ENCODE measurements at places on chromosomes 7 and 10.

DNA sequence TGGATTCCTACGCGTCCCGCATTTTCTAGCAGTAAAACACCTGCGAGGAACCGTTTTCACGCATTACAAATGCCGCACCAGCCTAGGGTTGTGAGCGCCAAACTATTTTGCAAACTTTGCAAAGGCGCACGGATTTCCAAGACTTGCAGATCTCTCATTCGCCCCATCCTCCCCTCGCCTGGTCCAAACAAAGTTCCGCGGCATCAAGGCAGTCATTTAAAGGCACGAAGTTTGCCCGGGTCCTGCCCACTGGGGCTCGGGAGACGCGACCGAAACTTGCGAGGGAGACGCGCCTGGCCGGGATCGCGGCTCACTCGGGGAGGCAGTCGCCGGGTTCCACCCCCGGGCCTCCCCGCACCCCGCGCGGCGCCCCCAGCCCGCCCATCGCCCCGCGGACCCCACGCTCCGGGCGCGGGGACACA, 613 bp downstream of the USP6NL start:
- no peak for DNase-seq

- no peak for DNase-seq
Measured at GRCh38 chr7:78794101-78794500, 659.4 kb downstream of the MAGI2 start.

- DNase-seq = no peak
Measured at GRCh38 chr7:1914743-1915142, 244.7 kb downstream of the ELFN1 start.

GRCh38 chr7:94409200-94409948, 14.7 kb downstream of the COL1A2 start:
- DNase-seq = no peak

GRCh38 chr7:141991140-141991539, 4.5 kb upstream of the MGAM start:
- DNase-seq = no peak

- no peak for DNase-seq
Measured at GRCh38 chr10:4947039-4947634, 16.1 kb upstream of the AKR1C1 start.

- no peak for DNase-seq
Measured at GRCh38 chr7:150329331-150330120, 6.2 kb upstream of the ACTR3C start.

DNA sequence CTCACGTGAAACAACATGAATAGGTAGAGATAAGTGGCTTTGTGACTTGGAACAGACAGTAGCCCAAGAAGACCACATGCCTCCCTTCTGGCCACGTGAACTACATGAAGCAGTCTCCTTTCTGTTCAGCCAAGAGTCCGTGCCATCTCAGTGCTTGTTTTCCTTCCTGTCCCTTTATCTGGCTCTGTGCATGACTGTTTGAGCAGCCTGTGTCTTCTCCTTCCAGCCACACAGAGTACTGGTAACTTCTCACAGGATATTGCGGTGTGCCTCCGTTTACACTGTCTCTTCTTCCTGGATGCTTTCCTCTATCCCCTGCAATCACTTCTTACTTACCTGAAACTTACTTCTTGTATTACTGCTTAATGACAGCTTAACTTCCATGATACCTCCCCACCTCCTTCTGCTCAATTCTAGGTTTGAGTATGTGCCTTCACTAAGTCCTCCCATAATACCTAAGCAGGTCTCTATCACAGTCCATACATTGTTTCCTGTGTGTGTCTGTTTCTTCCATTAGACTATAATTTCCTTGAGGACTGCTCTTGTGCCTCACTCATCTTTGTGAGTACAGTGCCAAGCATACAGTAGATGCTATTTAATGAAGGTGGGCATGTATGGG, 748.7 kb downstream of the AUTS2 start:
- no peak for DNase-seq

Measured in NCI-H446 treated with DMSO at 0.1 percent for 48 hours (cell line).